GM12891 (cell line): ENCODE measurements at places on chromosomes 6 and 20.

- DNase-seq: no peak
These were observed 766.4 kb upstream of the CITED2 start for GRCh38 chr6:140140891-140141290.

DNA sequence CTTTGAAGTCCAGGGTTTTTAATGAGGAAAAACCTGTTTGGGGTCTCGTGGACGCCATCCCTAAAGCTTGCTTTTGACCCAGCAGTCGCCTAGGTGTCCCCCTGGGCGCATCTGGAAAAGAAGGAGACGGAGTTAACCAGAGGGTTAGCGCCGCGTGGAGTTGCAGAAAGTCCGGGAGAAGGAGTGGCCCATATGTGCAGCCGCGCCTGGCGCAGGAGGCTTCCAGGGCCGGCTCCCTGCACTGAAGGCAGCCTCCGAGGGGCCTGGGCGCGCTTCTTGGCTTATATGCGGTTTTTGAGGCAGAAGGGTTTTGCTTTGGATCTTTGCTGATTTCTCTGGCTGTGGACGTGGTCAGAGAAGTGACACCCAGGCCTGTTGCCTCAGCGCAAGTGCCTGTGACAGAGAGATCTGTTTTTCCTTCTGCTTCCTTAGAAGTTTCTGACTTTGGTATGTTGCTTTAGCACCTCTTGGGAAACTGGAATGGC is 987 bp downstream of the TMEM181 start:
- no peak for DNase-seq

GRCh38 chr20:34675561-34675960 is 1.3 kb downstream of the PIGU start:
- DNase-seq: no peak

- no peak for DNase-seq
These were observed 18.3 kb upstream of the GPRC6A start for GRCh38 chr6:116847227-116847626.

- DNase-seq: no peak
These were observed 43.8 kb downstream of the MAP3K4 start for GRCh38 chr6:161035182-161035980.

GRCh38 chr6:160069050-160069454 is 52.6 kb upstream of the SLC22A1 start:
- peak; percentile 57 for DNase-seq

- DNase-seq: no peak
These were observed 278.5 kb upstream of the MAN1A1 start for GRCh38 chr6:119627908-119628669.

GRCh38 chr20:40462566-40462965 is 226.5 kb downstream of the MAFB start:
- no peak for DNase-seq

DNA sequence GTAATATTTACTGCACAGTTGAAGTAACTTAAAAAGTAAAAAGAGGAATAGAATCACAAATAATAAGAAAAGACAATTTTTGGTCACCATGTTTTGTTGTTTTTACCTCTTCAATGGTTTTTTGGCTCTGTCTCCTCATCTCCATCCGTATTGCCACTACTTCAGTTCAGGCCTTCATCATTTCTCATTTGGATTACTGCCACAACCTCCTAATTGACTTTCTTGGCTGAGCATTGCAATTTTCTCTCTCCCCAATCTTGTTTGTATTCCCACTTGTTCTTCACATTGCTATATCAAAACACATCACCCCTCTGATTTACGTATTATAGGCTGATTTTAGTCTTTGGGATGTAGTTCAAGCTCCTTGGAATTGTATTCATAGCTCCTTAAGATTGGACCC is 161.7 kb downstream of the GRM1 start:
- DNase-seq: no peak

DNA sequence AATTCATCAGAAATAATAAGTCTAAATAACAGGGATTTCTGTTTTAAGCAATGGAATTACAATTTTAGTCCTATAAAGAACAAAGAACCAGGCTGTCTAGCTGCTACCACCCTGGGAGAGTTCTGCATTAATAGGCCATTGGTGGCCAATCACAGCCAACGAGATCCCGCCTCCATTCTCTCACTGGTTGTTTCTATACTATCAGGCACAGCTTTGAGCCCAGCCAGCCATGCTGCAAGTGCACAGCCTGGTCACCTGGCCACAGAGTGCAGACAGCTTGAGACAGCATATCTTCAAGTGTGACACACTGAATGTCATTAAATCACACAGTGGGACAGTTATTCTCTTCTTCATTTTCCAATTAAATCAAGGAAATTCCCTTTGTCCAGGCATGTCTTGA is 16.1 kb upstream of the RAB22A start:
- DNase-seq: no peak

GRCh38 chr6:158476389-158476788 is 83.5 kb upstream of the TMEM181 start:
- no peak for DNase-seq

DNA sequence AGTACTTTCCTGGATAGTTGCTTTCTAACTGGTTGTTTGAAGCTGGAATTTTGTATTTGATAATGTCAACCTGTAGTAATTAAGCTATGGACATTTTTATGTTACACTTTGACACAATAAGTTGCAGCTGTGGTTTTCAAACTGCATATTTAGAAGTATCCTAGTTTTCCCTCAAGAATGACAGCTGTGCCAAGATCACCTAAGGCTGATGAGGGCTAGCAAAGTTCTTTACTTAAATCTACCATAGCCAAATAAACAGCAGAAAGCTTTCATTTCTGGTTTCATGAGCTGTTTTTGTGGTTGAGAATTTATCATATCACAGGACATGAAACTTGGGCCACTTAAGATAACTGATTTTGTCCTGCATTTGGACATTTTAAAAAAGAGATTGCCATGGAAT is 30.6 kb downstream of the FAM229B start:
- DNase-seq: no peak

GRCh38 chr20:50110141-50111047 is 2.6 kb downstream of the UBE2V1 start:
- DNase-seq: no peak

GRCh38 chr6:51553246-51554015 is 534.0 kb downstream of the PKHD1 start:
- DNase-seq: no peak

GRCh38 chr6:129749749-129750120 is 39.8 kb upstream of the ARHGAP18 start:
- no peak for DNase-seq

GRCh38 chr6:163404825-163405265 is 9.7 kb upstream of the QKI start:
- no peak for DNase-seq

DNA sequence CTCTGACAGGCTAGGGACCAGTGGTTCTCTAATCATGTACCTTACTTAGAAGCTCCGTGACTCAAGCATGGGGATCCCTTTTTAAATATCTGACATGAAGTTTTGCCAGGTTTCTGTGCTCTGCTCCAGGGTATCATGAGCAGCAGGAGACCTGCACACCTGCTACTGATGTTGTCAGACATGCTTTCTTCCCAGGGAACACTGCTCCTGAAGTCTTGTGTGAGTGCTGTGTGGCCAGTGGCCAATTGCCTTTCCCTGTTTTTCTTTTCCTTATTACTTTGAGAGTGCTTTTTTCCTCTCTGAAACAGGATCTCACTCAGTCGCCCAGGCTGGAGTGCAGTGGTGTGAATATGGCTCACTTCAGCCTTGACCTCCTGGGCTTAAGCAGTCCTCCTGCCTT is 26.4 kb downstream of the SLX4IP start:
- DNase-seq: no peak

GRCh38 chr6:140976806-140977205 is 1155.9 kb upstream of the GJE1 start:
- no peak for DNase-seq

- DNase-seq: no peak
These were observed 2.6 kb upstream of the GID8 start for GRCh38 chr20:62935204-62935967.

DNA sequence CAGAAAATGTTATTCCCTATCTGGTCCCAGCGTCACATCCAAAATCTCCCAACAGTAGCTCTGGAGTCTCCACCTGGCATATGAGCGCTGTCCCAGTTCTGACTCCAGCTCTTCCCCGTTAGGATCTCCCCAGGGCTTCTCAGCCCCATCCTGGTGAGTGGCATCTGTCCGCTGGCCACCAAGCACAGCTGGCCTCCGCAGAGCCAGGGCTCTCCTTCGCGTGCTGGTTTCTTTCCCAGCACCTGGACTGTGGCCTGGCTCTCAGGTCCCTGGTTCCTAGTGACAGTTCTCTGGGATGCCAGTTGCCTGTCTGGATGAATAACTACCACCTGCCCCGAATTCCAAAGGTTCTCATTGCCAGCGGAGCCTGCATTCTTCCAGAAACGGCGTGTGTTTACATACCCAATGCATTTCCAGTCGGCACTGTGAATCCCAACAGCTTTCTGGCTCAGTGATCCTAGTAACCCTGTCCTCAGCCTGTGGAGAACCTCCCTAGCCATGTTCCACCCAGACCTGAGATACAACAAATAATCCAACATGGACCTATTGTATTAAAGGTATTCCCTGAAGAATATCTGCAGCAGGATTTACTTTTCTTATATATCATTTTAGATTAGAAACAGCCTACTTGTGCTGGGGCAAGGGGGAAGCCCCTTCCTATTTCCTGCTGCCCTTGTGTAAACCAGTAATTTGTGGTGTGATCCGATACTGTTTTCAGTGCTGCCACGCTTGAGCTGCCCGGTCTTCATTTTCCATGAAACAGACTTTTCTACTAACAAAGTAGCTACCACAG is 69.9 kb upstream of the PDE10A start:
- DNase-seq: no peak

DNA sequence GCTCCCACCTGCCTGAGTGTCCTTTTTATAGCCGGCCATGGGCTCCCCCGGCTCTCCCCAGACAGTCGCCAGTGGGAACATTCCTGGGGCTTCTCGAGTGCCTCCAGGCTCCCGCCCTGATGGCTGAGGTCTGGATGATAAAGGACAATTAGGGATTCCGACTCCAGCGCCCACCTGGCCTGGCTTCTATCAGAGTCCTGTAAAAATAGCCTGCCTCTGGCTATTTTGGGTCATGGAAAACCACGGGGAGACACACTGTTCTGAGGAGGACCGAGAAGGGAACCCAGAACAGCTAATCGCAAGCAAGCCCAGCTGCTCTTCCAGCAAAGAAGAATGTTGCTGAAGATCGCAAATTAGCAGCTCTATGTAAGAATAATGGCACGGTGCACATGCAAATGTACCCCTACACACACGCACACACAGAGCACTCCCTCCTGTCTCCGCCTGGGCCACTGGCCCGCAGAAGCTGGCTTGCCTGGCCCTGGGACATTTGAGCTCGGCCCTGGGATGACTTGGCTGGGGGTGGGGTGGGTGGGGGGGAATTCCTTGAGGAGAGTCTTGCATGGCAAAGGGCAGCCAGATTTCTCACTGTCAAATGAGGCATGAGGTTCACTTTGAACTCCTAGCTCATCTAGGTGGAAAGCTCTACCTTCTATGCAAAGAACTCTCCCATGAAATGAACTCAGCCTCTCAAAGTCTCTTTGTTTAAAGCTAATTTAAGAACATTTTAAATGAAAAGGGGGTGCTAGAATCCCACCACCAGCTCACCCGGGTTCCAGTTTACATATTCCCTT is 55.3 kb downstream of the CTCFL start:
- no peak for DNase-seq

DNA sequence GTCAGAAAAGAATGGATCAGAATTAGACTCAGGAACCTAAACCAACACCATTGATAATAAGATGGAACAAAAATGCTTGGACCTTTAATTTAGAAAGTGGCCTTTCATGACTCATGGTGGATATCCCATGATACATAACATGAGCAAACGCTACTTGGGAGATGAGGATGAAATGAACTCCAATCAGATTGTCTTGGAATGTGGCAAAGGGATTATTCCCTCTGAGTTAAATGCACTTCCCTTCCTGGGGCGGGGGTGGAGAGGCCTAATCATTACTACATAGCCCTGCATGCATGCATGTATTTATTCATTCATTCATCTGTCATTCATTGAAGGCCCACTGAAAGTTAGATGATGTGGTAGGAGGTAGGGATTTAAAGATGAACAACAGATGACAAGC is 174.0 kb downstream of the AIG1 start:
- no peak for DNase-seq
